ENCODE measurements at places on chromosomes 12 and 14.
A peak's percentile ranks its signal among the peaks of the same experiment; 100 is the strongest.

GRCh38 chr12:47020211-47020821 lies 59.1 kb upstream of the PCED1B start:
- DNase-seq: no peak

DNA sequence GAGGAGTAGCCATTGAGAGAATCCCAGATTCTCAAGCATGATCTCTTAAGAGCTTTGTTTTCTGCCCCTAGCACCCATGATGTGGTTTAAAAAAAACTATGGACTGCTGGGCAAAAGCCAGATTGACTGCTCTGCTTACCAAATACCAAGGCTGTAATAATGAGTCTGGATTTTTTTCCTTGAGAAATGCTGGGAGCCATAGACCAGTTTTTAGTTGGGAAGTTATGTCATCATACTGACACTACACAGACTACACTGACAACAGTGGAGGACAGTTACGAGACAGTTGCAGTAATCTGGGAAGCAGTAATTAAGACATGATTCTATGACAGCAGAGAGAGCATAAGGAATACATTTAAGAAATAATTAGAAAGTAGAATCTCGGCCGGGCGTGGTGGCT lies 35.8 kb downstream of the SPATA7 start:
- no peak for DNase-seq

GRCh38 chr14:67963960-67964812 lies 144.6 kb downstream of the RAD51B start:
- no peak for DNase-seq

DNA sequence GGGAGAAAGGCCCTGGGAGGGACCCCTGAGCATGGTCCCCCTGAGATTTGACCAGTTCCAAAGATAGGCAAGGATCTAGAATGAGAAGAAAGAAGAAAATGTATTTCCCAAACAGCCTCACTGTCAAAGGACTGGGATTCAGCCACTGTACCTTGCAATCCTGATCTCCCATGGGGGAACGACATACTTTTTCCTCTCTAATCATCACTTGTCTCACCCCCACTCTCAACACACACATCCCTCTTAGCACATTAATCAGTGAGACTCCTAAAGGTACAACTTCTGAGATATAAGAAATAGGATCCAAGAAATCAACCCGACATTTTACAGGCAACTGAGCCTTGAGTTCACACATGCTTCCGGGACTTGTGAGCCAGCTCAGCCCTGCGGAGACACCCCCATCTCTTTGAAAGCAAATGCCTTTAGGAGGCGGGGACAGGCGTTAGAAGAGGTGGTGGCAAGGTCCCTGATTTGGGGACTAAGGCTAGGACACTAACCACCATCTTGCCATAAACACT lies 1.4 kb downstream of the MAP3K9 start:
- no peak for DNase-seq

GRCh38 chr14:35240231-35240630 lies 52.0 kb upstream of the PSMA6 start:
- no peak for DNase-seq

DNA sequence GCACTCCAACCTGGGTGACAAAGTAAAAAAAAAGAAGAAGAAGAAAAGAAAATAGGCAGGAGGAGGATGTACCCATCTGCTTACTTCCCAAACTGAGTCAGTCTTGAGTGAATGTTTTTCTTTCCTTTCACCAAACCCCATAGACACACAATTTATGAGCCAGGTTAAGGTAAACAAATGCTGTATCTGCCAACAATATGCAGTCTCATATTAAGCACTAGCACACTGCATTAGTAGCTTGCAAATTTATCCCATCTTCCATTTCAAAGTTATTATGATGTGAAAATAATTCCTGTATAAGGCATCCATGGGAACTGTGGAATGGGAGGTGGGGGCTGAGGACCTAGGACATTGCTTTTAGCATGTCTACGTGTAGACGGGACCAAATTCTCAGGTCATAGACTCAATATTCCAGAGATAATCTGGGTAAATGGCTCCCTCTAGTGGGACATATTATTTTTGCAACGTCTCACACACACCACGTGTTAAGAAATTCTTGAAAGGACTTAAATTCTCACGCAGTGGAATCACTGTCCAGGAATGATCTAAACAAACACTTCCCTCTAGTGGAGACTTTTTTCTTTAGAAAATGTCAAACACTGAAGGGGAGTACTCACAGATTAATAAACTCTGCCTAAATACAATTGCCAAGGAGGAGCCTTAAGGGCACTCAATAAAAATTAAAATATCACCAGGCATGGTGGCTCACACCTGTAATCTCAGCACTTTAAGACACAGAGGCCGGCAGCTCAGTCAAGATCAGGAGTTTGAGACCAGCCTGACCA lies 17.1 kb upstream of the OR10P1 start:
- DNase-seq: peak; percentile 84

GRCh38 chr12:104557488-104558195 lies 100.9 kb downstream of the CHST11 start:
- no peak for DNase-seq

All from AG04450 (cell line).